Stimulated activated CD4-positive, alpha-beta T cell treated with anti-CD3 and anti-CD28 coated beads, Interleukin-4, amount 100 ng/mL, for 4 hours (primary cell): ENCODE measurements at places on chromosomes 3 and 15.
A peak's percentile ranks its signal among the peaks of the same experiment; 100 is the strongest.

GRCh38 chr15:62534996-62535395 lies 369.9 kb upstream of the C2CD4B start:
- DNase-seq: no peak

- DNase-seq: no peak
Measured at GRCh38 chr3:57164217-57164656, 916 bp downstream of the IL17RD start.

DNA sequence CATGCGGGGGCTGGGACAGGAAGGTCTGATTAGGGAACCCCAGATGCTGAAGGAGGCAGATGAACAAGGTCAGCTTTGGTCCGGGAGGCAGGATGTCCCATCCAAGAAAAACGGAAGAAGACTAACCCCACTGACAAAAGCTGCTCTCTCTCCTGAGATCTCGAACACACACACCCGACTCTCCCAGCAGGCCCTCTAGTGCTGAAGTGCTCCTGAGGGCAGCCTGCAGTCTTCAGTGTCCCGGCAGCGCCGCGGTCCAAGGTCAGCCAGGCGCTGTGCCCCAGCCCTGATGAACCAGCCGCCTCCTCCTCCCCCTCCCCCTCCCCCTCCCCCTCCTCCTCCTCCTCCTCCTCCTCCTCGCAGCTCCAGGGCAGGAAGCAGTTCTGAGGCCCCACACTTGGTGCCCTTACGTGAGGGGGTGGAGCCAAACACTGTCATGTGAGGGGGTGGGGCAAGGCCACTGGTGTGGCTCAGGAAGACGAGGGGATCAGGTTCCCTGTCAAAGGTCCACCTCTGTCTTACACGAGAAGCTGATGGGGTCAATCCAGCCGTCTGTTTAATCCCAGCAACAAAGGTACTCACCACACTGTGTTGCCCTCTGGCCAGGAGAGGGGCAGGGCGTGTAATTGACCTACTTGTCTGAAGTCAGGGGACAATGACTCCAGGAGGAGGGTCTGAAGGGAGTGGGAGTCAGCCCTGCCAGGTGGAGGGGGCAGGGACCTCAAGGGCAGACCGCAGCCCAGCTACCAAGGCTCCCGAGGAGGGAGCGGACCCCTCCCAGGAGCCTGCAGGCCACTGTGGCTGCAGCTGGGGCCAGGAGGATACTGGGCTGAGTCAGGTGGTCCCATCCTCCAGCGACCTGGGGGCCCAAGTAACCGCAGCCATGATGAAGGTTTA lies 34.3 kb downstream of the PRR23E start:
- DNase-seq: no peak

DNA sequence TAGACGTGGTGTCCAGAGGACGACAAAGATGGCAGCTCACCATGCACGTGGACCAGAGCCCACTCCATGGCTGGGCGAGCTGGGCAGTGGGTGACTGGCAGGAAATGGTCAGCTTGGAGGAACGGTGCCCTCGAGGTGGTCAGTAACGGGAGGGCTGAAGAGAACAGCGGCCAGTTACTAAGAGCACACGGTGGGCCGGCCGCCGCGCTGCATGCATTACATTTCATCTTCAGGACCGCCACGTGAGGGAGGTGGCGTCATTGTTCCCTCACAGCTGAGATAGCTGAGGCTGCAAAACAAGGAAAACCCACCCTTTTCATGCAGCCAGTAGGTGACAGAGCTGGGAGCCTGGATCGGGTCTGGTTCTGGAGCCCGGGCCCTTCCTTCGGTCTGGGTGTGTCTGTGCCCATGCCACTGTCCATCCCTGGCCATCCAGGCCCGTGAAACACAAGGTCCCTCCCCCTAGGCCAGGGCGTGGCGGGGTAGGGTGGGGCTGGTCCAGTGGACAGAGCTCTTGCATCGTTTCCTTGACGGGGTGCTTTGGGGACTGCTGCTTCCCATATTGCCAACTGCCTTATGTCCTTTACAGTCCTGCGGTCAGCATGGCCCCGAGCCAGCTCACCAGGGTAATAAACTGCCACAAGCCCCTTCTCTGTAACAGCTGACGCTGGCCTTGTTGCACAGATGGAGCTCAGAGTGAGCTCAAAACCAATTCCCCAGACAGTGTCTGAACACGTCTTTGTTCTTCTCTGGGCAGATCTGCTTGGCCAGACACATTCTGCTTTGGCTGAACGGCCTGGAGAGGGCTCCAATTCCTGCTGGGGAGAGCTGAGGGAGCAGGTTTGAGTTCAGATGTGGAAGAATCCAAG lies 51.8 kb downstream of the RGMA start:
- no peak for DNase-seq

- no peak for DNase-seq
Measured at GRCh38 chr15:66865622-66866611, 163.9 kb downstream of the SMAD6 start.

- no peak for DNase-seq
Measured at GRCh38 chr15:25989327-25989726, 126.2 kb upstream of the ATP10A start.

DNA sequence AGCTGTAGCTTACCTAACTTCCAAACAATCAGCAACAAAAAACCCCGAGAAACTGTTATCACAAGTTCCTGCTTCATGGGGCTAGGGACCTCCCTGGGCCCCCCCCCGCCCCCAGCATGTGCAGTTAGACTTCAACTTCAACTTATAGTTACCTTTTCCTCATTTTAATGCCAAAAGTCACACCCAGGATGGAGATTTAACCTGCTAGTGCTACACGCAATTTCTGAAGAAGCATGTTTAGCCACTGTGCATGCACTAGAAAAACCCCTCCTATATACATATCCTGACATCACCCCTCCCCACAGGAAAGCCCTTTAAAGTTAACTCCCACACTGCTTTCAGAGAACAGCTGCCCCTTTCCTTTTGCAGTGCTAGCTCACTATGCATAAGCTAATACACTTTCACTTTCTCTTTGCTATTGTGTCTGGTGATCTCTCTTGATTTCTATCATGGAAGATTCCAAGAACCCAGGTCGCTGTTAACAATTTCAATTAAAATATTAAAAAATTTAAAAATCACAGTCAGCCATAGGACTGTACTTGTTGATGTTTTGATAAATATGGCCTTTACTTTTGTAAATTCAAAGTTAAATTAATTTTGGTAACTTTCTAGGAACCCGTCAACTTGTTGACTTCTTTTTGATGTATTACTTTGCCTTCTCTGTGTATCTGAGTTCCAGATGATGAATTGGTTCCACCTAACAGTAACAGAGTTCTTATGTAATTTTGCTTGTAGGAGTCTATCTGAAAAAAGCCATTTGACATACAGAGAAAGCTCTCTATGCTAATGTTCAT lies 75.2 kb upstream of the ACAD9 start:
- peak; percentile 78 for DNase-seq

GRCh38 chr3:15997274-15997943 lies 177.1 kb upstream of the GALNT15 start:
- no peak for DNase-seq
